ENCODE measurements at places on chromosomes 7 and 10.

- DNase-seq = no peak
These were observed 4.8 kb upstream of the CUX1 start for GRCh38 chr7:101812595-101812994.

GRCh38 chr7:51292596-51292995 lies 24.0 kb downstream of the COBL start:
- DNase-seq = no peak

- DNase-seq = no peak
These were observed 6.2 kb downstream of the SFR1 start for GRCh38 chr10:104128214-104128613.

DNA sequence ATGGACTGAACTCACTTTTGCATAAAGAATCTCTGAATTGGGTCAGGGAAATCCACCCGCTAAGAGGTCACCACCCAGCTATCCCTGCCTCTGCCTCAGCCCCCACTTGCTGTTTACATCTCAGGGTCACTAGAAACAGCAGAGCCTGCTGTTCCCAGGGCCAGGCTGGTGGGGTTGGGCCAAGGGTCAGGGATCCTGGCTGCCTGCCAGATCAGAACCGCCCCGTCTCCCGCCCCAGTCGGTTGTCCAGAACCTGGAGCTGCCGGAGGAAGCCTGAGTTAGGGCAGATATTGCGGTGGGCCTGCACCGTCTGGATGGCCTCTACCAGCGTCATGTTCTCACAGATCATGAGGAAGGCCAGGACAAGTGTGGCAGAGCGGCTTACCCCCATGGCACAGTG lies 17.0 kb upstream of the SAMD8 start:
- no peak for DNase-seq

- no peak for DNase-seq
These were observed 174.4 kb downstream of the ARID5B start for GRCh38 chr10:62075912-62076311.

GRCh38 chr7:30286749-30287148 lies 2.4 kb downstream of the ZNRF2 start:
- no peak for DNase-seq

- no peak for DNase-seq
These were observed 45.3 kb upstream of the PPIF start for GRCh38 chr10:79301754-79302530.

DNA sequence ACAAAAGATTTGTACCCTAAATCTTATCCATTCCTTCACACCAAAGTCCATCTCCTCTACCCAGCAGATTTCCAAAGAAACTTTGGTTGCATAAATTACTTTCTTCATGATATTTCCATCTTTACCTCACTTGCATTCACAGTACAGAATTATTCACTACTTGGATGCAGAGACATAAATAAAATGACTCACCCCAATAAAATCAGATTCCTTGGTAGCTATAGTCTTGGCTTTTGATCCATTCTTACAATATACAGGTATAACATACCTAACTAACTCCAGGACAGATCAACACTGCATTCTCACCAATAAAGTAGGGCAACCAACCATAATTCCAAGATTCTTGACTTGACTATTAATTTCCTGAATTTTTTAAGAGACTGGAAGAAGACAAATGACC lies 815.1 kb downstream of the MAGI2 start:
- no peak for DNase-seq

- DNase-seq = no peak
These were observed 136.1 kb downstream of the ELMO1 start for GRCh38 chr7:37312608-37313007.

- DNase-seq = no peak
These were observed 149.8 kb upstream of the WDR11 start for GRCh38 chr10:120701381-120701780.

DNA sequence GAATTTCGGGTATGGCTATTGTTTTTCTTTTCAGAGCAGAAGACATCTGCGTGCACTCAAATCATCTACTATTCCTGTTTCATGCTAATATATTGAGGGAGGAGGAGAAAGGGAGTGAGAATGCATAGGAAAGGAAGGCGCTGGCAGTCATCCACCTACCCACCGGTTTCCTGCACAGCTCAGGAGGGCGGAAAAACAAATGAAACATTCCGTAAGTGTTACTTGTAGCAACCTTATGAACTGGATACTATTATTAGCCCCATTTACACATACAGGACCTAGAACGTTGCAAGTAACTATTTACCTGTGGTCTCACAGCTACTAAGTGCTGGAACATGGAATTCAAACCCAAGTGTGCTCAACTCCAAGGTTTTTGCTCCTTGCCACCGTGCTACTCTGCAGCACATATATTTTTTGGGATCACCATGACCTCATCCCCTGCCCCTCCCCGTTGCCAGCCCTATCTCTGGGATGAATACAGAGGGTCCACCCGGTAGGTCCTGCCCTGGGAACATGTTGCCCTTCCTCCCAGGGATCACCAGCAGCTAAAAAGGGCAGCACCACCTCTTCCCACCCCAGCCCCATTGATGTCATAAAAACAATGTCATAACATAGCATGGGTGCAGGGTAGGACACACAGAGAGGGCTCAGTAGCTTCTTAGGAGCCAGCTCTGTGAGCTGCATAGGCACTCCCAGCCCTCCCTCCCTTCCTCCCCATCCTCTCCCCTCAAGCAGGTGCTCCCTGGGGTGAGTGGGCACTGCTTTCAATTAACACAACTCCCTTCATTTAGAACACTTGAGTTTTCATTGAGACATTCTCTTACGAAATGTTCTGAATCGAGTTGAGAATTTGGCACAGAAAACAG lies 16.9 kb downstream of the GFRA1 start:
- DNase-seq = no peak

DNA sequence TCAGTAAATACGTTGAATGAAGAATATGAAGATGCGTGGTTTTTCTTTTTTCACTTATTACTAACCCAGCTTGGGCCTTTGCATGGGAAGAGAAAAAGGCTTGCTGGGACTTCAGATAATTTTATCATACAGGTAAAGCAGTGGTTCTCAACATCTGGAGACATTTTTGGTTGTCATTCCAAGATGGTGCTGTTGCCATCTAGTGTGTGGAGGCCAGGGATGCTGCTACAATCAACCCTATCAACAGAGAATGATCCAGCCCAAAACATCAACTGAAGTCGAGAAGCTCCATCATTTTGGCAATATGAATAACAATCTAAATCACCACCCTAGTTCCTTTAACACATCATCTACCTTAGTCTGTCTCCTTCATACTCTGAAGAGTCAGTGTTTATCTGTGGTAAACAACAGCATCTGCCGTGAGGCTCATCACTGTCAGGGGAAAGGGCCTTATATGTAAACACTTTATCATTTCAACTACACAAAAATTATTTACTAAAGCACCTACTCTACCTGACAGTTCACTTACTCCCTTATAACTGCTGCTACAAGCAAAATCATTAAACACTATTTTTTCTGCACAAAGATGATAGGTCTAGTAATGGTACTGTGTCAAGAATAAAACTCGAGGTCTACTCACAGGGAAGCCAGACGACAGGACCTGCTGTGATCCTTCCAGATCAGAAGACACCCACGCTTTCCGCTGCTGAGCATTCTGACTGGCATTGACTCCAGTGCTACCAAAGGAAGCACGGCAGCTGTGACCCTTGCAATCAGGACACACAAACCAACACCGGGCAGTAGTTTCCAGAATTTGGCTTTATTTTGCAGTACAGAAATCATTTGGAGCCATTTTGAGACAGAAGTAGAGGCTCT lies 48.6 kb downstream of the GDI2 start:
- no peak for DNase-seq

GRCh38 chr10:48751730-48752129 lies 67.1 kb downstream of the WDFY4 start:
- DNase-seq = no peak

GRCh38 chr10:131237991-131238651 lies 73.4 kb downstream of the TCERG1L start:
- DNase-seq = no peak

DNA sequence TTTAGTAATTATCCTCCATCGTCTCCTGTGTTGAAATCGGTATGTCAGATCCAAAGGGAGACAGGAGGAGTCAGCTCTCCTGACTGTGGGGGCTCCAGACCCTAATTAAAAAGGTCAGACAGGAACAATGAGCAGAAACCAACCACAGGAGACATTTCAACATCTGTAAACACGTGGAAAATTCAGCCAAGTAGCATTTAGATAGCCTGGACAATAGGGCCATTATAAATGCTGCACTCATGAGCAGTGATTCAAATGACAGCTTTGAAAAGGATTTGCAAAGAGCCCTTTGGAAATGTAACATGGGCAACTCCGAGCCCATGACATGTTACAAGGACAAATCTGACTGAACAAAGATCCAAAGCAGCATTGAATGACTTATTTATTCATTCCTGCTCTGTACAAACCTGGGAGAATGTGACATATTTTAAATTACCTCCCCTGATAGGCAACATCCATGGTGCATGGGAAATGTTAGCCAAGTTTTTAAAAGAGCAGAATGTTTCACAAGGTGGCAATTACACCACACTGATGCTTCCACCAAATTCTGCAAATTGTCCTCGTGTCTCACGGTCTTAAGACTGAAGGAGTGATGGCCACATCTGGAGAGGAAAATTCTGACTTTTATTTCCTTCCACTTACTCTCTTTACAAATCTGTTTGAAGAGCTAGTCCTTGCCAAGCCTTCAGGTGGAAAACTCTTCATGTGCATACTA lies 113.3 kb upstream of the KMT2E start:
- no peak for DNase-seq

- DNase-seq = no peak
These were observed 21.6 kb upstream of the KLF6 start for GRCh38 chr10:3806603-3807002.

DNA sequence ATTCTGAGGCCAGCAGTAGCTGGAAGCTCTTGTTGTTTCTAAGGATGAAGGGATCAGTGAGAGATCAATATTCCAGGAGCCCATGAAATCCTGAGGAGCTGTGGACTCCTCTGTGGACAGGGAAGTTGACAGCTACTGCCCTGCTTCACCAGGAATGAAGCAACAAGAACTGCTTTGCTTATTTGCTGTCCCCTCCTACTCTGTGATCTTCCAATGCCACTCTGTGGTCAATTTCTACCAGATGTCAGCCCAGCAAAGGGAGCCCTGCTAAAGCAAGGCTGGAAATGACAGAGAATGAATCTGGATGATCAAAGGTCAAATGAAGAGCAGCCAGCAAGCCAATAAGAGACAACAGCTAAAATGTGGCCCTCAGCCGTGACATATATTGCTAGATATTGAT lies 227.5 kb upstream of the CHRM2 start:
- no peak for DNase-seq

- DNase-seq = no peak
These were observed 136.4 kb downstream of the VTI1A start for GRCh38 chr10:112583236-112583939.

DNA sequence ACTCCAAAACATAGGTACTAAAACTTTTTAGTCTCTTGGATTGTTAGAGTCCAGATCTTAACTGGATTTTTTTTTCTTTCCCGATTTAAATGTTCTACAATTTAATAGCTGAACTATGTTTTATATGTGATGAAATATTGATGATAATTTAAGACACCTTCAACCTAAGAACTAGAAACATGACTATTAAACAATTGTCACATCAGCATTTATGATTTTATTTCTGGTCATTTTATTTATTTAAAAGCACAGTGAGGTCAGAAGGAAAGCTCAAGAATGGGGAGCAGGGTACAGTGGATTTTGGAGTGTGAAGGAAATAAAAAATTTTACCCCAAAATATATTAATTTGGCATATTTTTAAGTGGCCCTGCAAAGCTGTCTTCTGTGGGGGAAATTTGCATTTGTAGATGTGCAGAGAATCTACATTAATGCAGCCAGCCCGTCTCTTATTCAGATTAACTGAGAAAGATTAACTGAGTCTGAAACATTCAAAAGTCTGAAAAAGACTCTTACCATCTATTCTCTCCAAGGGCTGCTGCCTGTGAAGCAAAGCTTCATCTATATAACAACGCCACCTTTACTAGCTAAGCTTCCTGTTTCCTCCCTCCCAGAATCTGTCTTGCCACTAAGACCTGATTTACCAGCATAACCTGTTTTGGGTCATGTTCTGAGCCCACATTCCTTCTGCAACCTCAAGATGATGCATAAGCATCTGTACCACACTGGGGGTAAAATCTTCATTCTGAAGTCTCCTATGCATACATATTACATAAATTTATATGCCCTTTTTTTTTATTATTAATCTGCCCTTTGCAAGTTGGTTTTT lies 86.4 kb downstream of the TMEM106B start:
- no peak for DNase-seq
